ENCODE measurements at places on chromosomes 2 and 18. TPM values are rescaled to one million over a fixed set of nuclear protein-coding genes. Genes with fewer than 3 reads are reported as not detected.

Gene IL1B
- total RNA-seq, result not detected

Gene NMUR1
- 0.26 TPM for total RNA-seq

Gene OTOF
- 0.13 TPM for total RNA-seq

Gene ELP2
- total RNA-seq, result 129 TPM

Gene ABCG5
- total RNA-seq, result not detected

Gene SCYGR4
- total RNA-seq, result 0.11 TPM

Gene SERPINB12
- total RNA-seq, result not detected

Gene NOSTRIN
- total RNA-seq, result 1.5 TPM

Gene LDLRAD4
- total RNA-seq, result 3.1 TPM

Gene ZC3H6
- total RNA-seq, result 8.6 TPM

Gene MAP3K19
- total RNA-seq, result not detected

Gene TFCP2L1
- under 0.01 TPM for total RNA-seq

Gene DARS1
- 131 TPM for total RNA-seq

Gene GPAT2
- total RNA-seq, result 0.76 TPM

Gene LRRC30
- not detected for total RNA-seq

Gene SERPINE2
- 630 TPM for total RNA-seq

Gene DSC3
- 0.26 TPM for total RNA-seq

Gene CHRNG
- not detected for total RNA-seq

Gene RAB17
- total RNA-seq, result 0.52 TPM

Gene CLEC4F
- total RNA-seq, result not detected

Gene SNRNP200
- total RNA-seq, result 43.0 TPM

Gene CYTIP
- 0.76 TPM for total RNA-seq

Gene HOXD4
- 1.6 TPM for total RNA-seq

Gene STK17B
- 130 TPM for total RNA-seq

Gene PLEKHH2
- total RNA-seq, result 27.0 TPM

Gene REL
- total RNA-seq, result 10.7 TPM

Gene CCDC85A
- 0.78 TPM for total RNA-seq

Gene GORASP2
- 73.1 TPM for total RNA-seq

All from articular chondrocyte of knee joint (primary cell).